ENCODE measurements at places on chromosomes 7 and 10.

DNA sequence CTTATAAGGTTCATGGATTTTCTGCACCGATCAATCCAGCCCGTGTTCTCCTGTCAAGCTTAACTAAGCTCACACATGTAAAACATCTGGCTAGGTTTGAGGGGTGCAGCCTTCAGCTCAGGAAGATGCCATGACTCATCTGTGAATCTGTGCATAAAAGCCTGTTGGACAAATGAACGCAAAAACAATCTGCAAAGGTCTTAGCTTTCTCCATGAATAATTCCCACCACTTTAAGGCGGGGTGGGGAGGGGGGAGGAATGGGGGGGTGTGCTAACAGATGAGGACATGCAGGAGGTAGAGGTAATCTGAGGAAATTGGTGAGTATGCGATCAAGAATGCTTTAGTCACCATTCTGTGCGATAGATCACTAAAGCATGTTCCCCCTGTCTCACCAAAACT is 4.8 kb downstream of the DOCK4 start:
- DNase-seq = peak; percentile 35

GRCh38 chr10:1629326-1630198 is 107.8 kb downstream of the ADARB2 start:
- DNase-seq = no peak

- no peak for DNase-seq
Observed at GRCh38 chr7:148959726-148960125, 68.6 kb downstream of the PDIA4 start.

- no peak for DNase-seq
Observed at GRCh38 chr10:125107166-125107949, 53.0 kb downstream of the CTBP2 start.

DNA sequence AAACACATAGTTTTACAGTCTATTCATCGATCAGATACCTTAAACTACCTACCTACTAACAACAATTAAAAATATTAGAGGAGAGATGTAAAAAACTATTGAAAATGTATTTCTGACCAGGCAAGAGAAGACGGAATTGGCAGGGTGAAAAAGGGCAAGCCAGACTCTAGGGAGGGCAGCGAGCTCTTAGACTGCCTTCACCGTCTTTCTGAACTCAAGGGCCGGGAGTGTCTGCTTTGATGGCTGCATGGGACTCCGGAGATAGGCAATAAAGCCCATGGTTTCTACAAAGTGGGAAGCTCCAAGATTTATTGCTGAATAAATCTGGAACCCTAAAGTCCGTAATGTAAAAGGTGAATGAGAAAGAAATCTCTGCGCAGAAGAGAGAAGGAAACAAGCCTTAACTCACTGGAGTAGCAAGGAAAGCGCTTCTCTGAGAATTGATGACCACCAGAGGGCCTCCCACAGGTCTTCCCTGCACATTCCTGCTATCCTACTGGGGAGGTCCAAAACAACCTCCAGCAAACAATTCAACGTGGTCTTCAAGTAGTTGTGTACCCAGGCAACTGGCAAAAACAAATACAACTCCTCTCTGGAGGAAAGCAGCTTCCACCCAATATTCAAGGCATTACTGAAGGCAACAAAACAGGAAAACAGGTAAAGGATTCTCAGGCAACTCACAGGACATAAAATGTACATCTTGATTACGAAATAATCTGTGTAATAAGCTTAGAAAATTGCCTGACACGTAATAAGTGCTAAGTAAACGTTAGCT is 181.3 kb downstream of the SDK1 start:
- DNase-seq = peak; percentile 51

DNA sequence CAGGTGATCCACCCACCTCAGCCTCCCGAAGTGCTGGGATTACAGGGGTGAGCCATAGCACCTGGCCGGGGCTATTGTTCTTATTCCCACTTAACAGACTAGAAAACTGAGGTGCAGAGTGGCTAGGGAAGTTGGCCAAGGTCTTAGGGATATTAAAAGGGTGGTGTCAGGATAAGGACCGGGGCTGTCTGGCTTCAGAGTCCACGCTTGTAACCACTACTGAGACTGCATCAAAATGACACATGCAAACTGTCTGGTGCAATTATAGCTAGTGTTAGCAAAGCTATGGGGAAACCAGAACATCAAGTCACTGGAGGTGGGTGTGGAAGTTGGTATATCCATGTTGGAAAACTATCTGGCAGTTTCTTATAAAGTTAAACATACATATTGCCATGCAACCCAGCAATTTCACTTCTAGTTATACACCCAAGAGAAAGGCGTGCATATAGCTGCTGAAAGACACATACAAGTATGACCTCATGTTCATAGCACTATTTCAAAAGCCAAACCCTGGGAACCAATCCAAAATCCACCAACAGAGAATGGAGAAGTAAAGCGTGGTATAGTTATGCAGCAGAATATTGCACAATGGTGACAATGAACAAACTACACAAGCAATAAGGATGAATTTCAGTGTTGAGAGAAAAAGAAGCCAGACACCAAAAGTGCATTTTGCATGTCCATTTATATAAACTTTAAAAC is 33.9 kb upstream of the EEPD1 start:
- DNase-seq = no peak

DNA sequence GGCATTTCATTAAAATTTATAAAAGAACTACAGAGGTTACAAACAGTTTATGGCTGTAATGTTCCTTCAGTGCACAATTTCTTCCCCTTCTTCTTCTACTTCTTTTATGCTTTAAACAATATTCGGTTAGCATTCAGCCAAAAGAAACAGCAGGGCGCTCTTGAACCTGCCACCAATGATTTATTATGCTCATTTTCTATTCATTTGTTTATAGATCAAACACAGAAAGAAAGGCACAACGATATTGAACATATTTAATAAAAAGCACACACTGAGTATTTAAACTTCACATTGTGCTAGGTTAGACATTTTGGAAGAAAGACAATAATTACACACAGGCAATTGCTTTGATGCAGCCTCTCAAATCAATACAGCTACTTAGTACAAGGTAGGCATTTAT is 1025.8 kb upstream of the LRRN3 start:
- no peak for DNase-seq

GRCh38 chr10:97648562-97649404 is 8.3 kb downstream of the PI4K2A start:
- DNase-seq = peak; percentile 98

DNA sequence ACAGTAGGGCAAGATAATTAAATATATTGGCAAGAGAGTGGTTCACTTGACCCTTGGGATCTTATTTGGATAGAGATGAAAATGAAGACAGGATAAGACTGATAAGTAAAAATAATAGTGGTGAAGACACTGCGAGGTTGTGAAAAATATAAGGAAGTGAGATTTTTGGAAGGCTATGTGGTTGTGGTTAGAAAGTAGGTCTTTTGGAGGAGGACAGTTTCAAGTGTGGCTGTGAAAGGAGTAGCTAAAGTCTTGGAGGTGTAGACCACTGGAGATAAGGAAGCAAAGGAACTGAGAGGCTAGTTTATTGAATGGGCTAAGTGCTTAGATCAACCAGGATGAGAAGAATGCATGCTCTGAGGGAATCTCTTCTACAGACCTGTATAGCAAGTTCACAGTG is 11.2 kb downstream of the MIOS start:
- DNase-seq = no peak

GRCh38 chr10:97171001-97171400 is 14.8 kb downstream of the SLIT1 start:
- DNase-seq = no peak

- peak; percentile 66 for DNase-seq
Observed at GRCh38 chr7:143372070-143372469, 9.1 kb upstream of the ZYX start.

- DNase-seq = peak; percentile 48
Observed at GRCh38 chr7:51639661-51640334, 323.2 kb upstream of the COBL start.

DNA sequence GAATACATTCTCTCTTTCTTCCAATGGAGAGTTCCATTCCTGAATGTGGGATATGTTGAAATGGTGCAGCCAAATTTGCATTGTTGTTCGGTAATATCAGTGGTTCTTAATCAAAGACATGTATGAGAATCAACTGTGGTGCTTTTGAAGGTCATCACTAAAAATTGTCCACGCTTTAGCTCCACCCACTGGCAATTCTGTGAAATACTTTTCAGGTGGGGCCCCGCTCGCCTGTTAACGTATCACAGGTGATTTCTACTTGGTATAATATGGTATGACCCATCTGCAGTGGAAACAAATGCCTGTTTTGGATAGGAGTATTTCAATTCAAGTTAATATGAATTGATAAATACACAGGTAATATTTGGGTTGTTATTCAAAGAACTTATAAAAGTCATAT is 178.4 kb downstream of the NSUN6 start:
- no peak for DNase-seq

DNA sequence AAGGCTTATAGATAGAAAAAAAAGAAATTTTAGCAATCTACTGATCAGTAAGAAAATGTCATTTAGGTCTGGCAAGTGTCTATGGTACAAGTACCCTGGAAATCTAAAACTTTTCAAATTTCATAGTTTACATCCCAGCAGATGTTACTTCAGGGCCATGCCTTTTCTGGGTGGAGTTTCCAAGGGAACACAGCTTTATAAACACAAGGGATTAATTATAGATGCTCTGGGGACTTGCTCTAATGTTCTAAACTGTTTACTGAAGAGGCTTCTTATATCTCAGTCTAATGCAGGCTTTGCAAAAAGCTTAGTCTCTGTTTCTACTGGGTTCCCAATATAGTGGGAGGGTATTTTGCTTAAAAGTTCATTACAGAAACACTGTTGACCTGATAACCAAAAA is 3.1 kb downstream of the CD36 start:
- DNase-seq = no peak

DNA sequence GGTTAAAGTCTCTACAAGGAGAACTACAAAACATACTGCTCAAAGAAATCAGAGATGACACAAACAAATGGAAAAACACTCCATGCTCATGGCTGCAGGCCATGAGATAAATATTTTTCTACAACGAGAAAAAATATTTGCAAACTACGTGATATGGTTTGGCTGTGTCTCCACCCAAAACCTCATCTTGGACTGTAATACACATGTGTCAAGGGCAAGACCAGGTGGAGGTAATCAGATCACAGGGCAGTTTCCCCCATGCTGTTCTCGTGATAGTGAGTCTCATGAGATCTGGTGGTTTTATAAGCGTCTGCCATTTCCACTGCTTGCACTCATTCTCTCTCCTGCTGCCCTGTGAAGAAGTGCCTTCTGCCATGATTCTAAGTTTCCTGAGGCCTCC is 57.8 kb downstream of the COA1 start:
- no peak for DNase-seq
